ENCODE measurements at places on chromosomes 7 and 10.

DNA sequence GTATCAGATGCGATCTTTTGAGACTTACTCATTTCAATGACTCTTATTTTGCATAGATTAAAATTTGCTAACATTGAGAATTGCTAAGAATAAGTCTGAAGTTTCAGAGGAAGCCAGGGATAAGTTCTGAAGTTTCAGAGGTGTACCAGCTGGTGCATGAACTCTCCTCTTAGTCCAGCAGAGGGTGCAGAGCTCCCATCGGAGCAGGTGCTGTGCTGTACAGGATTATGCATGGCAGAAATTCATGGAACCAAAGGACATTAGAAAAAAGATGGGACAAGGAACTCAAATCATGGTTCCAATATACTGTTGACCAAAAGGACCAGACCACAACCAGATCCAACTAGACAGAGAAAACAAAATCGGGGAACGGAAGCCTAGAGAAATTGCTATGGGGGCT is 41.9 kb downstream of the MGAM2 start:
- DNase-seq: no peak

DNA sequence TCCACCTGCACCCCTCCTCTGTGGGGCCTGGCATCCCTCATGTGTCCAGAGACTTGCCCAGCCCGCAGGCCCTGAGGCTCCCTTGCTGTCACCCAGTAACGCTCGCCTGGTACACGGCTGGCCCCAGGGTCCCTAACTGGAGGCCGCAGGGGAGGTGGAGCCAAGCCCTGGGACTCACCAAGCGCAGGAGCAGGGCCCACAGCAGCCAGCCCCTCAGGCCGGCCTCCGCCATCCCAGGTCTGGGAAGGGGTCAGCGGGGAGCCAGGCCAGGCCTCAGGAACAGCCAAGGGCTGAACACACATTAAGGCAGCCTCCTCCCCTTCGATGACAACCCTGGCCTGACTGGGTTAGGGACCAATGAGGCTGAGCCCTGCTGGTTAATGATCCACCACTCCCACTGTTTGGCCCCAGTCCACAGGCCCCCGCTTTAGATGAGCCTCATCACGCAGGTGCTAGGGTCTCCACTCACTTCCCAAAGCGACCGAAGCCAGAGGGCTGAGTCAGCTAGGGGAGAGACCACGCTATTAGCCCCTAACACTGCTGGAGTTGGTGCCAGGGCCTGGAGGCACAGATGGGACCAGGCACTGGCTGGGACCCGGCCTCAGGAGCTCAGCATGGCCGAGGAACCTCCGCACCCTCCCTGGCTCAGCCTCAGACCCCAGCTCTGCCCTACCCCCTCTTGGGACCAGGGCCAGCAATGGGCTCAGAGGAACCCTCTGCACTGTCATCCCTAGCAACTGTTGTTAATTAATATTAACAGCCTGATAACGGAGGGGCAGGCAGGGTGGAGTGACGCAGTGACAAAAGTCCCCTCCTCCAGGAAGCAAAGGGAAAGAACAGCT is at the start of gene NPC1L1:
Gene NPC1L1, minus strand, starts transcription at position 303 of the 842 bp plus-strand sequence. Its CDS starts 71 bp downstream, at position 232.
- no peak for DNase-seq

DNA sequence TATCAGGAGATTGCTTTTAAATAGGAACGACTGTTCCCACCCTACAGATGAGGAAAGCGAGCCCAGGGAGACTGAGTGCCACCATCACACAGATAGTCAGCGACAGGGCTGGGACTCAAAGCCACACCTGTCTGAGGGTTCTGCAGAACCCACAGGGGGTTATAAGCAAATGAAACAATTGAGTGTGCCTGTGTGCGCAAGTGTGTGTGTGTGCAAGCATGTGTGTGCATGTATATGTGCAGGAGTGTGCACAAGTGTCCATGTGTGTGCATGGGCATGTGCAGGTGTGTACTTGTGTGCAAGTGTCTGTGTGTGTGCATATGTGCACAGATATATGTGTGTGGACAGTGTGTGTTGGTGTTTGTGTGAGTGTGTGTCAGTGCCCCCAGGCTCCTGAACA is 280.2 kb downstream of the GRID1 start:
- no peak for DNase-seq

DNA sequence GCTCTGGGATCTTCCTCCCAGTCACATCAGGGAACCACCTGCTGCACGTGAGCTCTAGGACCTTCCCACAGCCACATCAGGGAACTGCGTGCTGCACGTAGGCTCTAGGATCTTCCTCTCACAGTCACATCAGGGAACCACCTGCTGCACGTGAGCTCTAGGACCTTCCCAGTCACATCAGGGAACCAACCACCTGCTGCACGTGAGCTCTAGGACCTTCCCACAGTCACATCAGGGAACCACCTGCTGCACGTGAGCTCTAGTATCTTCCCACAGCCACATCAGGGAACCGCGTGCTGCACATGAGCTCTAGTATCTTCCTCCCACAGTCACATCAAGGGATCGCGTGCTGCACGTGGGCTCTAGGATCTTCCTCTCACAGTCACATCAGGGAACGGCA is 229.7 kb downstream of the DIP2C start:
- DNase-seq: no peak

DNA sequence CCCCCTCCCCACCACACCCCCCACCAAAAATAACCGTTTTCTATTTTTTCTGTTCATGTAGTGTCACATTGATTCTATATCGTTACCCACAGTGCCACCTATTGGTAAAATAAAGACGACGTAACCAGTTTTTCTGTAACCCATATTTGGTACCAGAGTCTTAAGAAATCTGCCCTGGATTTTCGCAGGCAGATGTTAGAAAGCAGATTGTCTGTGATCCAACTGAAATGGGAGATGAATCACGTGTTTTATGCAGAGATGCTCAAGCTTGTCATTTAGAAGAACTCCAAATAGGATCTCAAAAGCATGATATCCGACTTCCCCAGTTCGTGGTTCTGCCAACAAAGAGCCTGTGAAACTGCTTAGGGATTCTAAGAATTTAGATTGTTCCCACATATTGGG is 261.1 kb upstream of the CSTF2T start:
- DNase-seq: peak; percentile 29

DNA sequence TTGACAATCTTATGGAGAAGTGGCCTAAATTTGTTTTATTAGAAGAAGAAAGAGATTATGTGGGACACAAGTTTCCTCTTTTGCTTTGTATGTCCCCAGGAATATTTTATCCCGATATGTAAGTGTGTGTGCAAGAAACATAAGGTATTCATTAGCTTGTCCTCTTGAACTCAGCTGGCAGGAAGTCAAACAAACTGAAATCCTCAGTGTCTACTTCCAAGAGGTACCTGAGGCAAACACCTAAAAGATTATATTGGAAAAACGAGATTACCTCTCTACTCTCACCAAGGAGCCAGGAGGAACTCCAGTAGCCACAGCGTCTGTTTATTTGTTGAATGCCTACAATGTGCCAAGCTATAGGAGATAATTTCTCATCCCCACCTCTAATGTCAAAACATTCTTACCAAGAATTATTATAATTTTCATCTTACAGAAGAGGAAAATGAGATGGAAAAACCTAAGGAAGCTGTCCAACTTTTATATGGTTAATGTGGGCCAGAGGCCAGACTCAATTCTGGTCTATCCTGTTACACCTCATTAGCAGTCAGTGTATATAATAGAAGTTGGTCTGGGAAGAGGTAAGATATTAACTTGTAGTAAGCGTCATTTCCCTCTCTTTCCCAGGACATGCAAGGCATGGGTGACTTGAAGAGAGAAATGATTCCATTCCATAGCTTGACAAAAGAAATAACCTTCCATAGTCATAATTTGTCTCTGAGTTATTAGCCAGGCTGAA is 692.7 kb downstream of the MAGI2 start:
- no peak for DNase-seq

- no peak for DNase-seq
These were observed 165.3 kb downstream of the WNT2 start for GRCh38 chr7:117157241-117158209.

- no peak for DNase-seq
These were observed 51.9 kb upstream of the PTN start for GRCh38 chr7:137395420-137395819.

- DNase-seq: no peak
These were observed 75.4 kb downstream of the NUDCD3 start for GRCh38 chr7:44415047-44415446.

DNA sequence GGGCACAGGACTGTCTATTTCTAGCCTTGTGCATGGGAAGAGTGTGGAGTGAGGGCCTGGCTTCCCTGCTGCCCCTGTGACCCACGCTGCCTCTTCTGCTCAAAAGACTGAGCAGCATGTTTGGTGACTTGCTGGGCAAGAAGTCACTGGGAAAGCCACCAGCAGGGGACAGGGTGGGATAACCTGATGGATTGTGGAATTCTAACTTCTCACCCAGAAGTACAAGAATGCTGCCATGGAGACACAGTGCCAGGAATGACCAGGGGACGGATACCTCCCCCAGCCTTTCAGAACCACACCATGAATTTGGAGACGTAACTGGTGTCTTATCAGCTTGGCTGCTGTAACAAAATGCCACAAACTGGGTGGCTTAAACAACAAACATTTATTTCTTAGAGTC is 28.4 kb downstream of the GALNTL5 start:
- no peak for DNase-seq

- no peak for DNase-seq
These were observed 254.9 kb downstream of the KIAA1217 start for GRCh38 chr10:24463611-24464426.

GRCh38 chr10:60963441-60964256 is 19.7 kb upstream of the RHOBTB1 start:
- no peak for DNase-seq

DNA sequence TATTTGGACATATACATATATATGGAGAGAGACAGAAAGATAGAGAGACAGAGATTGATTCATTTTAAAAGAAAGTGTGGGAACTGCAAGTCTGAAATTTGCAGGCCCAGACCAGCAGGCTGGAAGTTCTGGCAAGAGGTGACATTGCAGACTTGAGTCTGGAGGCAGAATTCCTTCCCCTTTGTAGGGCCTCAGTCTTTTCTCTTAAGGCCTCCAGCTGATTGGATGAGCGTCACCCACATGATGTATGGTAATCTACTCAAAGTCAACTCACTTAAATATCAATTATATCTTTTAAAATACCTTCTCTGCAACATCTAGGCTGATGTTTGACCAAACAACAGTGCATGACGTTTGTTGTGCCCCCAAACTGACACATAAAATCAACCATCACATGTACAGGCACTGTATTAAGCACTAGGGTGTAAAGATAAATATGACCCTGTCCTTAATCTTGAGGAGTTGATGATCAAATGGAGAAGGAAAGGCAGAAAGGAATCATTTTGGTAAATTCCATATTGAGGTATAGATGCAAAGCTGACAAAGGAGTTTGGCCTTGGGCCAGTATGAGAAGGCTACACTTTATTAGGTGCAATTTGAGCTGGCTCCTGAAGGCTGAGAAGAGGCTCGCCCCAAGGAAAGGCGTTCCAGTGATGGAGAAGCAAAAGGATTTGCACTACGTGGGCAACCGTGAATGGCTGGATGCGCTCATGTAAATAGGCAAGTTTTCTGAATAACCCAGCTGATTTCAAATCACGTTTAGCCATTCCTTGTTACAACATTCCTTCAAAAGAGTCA is 52.6 kb downstream of the BPGM start:
- DNase-seq: no peak

DNA sequence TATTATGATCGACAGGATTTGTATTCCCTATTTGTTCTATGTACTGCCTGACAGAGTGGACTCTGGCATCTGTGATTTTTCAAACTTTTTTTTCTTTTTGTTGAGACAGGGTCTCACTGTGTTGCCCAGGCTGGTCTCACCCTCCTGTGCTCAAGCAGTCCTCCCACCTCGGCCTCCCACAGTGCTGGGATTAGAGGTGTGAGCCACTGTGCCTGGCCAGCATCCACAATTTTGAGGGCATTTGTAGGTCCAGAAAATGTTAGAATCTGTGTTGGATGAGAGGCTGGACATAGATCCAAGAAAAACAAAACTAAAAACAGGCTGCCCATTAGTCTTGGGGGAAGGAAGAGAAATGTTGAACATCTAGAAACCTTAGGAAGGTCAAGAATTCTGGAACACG is 34.3 kb downstream of the SGPL1 start:
- DNase-seq: no peak
